Activated CD8-positive, alpha-beta memory T cell treated with anti-CD3 and anti-CD28 coated beads, Interleukin-2, amount 10 ng/mL, durations not matched to agents 7 days and 5 days (primary cell): ENCODE measurements at places on chromosomes 3 and 15. TPM values are rescaled to one million over a fixed set of nuclear protein-coding genes. Genes with fewer than 3 reads are reported as not detected.

DNA sequence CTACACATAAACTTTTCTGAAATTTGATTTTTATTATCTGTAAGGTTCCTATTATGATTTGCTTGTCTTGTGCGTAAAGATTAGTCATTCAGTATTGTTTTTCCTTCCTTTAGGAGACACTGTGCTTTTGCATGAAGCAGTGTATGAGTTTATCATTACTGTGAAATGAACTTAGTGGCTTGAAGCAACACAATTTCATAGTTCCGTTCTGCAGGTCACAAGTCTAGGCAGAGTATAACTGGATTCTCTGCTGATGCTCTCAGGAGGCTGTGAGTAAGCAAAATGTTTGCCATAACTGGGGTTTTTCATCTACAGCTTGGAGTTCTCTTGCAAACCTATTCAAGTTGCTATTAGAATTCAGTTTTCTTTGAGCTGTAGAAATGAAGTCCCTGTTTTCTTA lies 1136.1 kb downstream of the OTOL1 start:
- no peak for DNase-seq

TRIM42 gene
- total RNA-seq, result not detected

- no peak for DNase-seq
These were observed 71.9 kb downstream of the GHSR start for GRCh38 chr3:172376402-172376801.

CRYGS gene
- total RNA-seq, result 3.8 TPM

SLC9A9 gene
- total RNA-seq, result 6.8 TPM

MBNL1 gene
- total RNA-seq, result 398 TPM

TTLL13 gene
- 0.80 TPM for total RNA-seq

- no peak for DNase-seq
These were observed 272.3 kb upstream of the NECTIN3 start for GRCh38 chr3:110799271-110799670.

- no peak for DNase-seq
These were observed 460.7 kb downstream of the IGSF11 start for GRCh38 chr3:118573912-118574311.

DNA sequence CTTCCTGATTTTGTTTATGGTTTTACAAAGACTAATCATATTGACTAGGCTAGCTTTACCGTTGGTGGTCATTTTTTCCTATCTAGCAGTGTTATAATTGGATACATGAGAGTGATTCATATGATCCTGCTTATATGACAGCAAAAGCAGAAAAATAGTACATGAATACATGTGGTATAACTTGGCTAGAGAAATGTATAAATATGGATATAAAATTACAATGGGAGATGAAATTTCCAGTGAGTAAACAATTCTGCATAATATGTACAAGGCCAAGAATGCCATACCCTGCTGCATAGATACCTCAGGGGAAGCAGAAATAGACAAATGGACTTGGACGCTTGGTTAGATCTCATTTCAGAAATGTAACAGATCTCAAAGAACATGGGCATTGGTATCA lies 103.1 kb downstream of the DTWD1 start:
- DNase-seq, result no peak

GRCh38 chr15:75067123-75067830 lies 43.9 kb downstream of the PPCDC start:
- DNase-seq, result peak; percentile 91

DNA sequence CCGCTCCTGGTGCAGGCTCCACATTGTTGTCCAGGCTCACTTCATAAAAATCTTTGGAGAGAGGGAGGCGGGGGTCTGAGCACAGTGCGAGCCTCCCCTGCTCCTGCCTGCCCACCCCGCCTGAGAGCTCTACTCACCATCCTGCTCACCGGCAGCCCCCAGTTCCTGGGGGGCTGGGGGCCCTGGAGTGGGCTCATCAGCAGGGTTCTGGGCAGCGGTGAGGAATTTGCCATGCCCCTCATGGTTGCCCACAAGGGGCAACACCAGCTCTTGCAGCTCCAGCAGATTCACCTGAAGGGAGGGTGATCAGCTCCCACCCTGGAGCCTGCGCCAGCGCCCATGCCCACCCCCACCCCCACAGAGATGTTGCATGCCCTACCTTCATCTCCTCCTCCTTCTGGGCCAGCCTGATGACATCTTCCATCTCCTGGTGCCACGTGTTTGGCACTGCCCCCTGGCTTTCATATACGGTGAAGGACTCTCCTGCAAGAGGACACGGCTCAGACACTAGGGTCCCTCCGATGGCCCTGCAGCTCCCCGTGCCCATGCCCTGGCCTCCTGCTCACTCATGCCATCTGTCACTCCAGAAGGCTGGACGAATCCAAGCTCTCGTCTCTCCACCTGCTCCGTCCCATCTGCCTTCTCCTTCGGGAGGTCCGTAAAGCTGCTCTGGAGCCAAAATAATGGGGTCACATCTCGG lies 162.1 kb downstream of the TBC1D2B start:
- DNase-seq, result peak; percentile 16

GRCh38 chr15:33801954-33802353 lies 166.3 kb upstream of the CHRM5 start:
- DNase-seq, result no peak

RPSA gene
- 1,232 TPM for total RNA-seq

ZBBX gene
- not detected for total RNA-seq

DNA sequence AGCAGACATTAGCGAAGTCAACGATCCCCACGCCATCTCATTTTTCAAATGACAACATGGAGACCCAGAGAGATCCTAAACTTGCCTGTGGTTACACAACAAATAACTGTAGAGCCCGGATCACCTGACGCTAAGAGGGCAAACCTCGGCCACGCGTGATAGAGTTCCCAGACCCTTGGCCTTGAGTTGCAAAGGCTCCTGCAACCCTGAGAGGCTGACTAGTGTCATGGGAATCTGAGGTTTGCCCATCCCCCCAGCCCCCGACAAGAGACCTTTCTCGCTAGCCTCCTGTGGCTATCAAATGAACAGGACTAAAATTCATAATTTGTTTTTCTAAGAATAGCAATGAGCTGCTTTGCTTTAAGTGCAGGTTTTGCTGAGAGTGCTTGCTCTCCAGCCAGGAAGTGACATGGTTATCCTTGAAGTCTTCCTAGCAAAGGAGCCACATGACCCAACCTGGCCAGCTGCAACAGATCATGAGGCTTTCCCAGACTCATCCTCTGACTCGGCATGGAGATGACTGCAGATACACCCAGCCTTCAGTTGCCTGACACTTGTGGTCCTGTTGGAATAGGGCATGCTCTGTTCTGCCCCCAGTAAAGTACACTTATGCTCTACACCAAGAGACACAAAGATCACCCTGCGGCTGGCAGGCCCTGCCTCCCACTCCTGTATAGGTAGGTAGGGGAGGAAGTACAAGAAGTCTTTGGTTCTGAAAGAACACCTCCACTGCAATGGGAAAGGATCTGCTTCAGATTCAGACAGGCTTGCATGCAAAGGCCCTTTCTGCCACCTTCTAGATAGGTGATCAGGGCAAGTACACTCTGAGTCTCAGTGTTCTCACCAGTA lies 36.0 kb downstream of the MCF2L2 start:
- no peak for DNase-seq

SCN11A gene
- total RNA-seq, result 0.05 TPM

GRCh38 chr3:37092484-37092883 lies 81.9 kb downstream of the LRRFIP2 start:
- no peak for DNase-seq

- no peak for DNase-seq
These were observed 37.5 kb upstream of the CLRN1 start for GRCh38 chr3:151009981-151010380.

DNA sequence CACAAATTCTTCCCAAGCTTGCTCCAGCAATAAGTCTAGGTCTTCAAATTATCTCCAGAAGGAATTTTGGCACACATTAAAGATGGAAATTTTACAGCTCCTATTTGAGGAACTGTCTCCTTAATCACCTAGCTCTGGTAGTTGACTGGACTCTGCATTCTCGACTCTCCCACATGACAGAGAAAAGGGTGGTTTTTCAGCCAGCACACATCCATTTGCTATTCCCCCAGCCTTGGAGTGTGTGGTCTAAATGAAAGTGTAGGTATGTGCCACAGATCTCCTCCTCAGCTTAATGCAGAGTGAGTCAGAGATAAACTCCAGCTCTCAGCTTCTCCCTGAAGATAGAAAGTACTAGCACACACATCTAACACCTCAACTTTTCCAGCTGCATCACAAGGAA lies 62.2 kb upstream of the ALCAM start:
- no peak for DNase-seq

COMMD2 gene
- 35.5 TPM for total RNA-seq

POTEB2 gene
- total RNA-seq, result not detected

DNA sequence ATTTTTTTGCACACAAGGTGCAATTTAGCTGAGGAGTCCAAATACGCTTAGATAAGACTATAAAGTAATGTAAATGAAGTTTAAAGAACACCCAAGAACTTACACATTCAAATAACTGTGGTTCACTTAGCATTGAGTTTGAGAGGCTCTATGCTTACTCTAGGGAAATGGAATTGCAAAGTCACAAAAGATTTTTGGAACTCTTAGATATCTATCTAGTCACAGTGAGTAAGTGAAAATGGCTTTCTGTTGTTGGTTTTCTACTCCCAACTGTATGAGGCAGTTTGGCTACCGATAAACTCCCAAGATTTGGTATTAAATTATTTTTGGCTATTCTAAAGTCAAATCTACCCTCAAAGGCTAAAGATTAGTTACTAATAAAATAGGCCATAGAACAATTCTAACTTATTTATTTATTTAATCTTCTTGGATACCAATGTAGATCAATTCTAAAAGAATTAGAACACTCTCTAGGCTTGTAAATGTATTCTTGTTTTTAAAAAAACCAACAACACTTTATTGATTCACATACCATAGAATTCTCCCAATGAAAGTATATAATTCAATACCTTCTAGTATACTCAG lies 165.4 kb downstream of the SNRK start:
- DNase-seq, result no peak
